ENCODE measurements at places on chromosomes 6 and 20. TPM values are rescaled to one million over a fixed set of nuclear protein-coding genes. Genes with fewer than 3 reads are reported as not detected.

DNA sequence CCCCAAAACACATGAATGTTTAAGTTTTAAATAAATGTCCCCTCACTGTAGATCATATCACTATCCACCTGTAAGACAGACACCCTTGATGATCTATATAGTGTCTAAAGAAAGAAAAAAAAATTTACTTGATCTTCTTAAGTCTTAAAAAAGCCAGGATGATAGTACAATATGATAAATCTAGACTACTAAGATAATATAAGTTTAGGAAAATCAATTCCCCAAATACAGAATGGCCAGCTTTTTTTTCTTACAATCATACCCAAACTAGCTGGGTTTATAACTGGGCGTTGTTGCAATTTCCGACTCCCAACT is 14.4 kb downstream of the ZNF217 start:
- DNase-seq: no peak

DNA sequence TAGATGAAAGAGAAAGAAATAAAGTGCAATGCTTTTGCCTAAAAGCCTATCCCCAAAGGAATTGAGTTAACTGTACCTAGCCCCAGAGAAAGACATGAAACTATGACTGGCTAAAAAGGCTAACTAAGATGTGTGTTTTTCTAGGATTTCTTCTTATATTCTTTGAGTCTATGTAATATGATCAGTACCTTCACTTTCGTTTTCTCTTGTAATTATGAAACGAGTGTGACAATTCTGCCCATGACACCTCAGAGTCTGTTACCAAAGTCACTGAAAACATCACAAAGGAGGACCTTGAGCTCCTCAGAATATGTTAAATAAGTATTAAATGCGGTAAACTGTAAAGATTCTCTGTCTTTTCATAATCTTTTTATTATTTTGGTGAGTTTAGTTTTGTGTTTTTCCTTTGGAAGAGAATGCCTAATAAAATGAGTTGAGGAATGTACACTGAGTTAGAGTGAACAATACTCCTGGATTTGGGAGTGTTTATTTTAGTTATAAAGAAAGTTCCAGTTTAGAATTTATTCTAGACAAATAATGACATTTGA is 141.3 kb downstream of the FUT9 start:
- DNase-seq: no peak

DNA sequence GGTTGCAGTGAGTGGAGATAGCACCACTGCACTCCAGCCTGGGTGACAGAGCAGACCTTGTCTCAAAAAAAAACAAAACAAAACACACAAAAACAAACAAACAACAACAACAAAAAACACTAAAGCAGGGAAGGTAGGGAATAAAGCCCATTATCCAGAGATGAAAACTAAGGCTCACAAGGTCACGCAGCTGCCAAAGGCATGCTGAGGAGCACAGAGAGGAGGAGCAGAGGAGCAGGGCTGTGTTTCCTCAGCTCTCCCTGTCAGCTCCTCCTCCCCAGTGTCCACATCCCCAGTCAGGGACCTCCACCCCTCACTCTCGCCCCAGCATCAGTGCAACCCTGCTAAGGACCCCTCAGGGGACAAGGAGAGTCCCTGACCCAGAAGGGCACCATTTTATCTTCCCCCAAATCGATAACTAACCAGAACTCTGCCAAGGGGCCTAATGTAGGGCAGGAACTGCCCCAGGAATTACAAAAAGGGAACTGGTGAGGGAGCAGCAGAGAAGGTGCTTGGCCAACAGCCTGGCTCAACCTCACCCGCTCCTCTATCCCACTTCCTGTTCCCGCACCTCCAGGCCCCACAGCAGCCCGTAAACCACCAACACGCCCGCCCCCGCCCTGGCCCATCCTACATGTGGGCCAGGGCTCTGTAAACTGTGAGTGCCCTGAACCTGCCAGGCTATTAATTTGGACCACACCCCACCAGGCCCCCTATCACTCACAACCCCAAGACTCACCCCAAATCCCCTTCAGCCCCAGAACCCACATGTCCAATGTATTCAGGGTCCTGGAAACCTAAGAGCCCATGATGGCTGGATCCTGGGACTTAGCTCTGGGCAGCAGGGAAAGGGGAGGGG is 9.0 kb downstream of the TEAD3 start:
- no peak for DNase-seq

DNA sequence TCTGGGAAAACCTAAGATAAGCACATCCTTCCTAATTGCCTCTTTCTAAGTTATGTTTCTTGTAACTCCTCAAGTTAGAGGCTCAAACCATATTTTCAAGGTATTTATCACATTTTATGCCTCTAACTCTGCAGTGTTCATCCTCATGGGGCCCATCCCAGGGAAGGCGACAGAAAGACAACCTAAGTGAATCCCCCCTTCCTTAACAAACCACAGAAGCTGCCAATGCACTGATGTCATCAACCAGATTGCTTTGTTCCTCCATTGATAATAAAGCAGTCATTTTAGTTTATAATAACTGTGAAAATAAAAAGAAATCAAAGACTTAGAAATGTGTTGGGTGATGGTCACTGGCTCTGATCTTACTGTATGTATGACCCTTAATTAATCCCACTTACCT is 119.5 kb upstream of the TCF21 start:
- DNase-seq: no peak

- DNase-seq: no peak
Observed at GRCh38 chr20:10550204-10551118, 115.4 kb downstream of the SLX4IP start.

GRCh38 chr6:161498359-161498758 is 224.5 kb upstream of the AGPAT4 start:
- DNase-seq: no peak

DNA sequence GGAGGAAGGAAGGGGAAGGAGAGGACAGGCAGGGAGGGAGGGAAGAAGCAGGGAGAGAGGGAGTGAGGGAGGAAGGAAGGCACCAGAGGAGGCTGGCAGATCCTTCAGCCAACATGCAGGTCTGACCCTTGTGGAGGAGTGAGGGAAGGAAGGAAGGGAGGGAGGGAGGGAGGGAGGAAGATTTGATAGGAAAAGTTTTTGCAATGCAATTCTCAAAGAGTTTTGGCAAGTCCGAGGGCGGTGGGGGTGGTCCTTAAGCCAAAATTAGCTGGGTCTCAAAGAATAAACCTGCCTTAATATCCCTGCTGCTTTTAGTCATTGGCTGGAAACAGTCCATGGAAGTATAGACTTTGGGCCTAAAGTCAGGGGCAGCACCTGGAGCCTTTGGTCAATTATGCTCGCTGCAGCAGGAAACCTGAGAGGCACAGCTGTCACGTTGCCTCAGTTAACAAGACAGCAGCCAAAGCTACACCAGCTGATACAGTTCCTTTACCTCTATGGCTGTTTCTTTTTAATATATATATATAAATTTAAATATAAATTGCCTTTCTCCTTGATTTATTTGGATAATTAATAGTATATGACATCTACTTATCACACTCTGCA is 115.7 kb upstream of the RALGAPA2 start:
- no peak for DNase-seq

GRCh38 chr20:5557123-5557522 is 193.1 kb upstream of the SHLD1 start:
- DNase-seq: no peak

- DNase-seq: no peak
Observed at GRCh38 chr6:63940056-63940455, 304.5 kb downstream of the PHF3 start.

DNA sequence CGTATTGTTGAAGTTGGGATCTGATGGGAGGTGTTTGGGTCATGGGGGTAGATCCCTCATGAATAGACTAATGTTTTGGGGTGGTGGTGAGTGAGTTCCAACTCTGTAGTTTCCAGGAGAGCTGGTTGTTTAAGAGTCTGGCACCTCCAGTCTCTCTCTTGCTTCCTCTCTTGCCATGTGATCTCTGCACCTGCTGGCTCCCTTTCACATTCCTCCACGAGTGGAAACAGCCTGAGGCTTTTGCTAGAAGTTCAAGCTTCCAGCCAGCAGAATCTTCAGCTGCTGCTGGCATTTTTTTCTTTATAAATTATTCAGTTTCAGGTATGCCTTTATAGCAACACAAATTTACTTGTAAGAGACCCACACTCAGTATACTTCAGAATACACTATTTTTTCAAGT is 1021.6 kb downstream of the EYS start:
- DNase-seq: no peak

DNA sequence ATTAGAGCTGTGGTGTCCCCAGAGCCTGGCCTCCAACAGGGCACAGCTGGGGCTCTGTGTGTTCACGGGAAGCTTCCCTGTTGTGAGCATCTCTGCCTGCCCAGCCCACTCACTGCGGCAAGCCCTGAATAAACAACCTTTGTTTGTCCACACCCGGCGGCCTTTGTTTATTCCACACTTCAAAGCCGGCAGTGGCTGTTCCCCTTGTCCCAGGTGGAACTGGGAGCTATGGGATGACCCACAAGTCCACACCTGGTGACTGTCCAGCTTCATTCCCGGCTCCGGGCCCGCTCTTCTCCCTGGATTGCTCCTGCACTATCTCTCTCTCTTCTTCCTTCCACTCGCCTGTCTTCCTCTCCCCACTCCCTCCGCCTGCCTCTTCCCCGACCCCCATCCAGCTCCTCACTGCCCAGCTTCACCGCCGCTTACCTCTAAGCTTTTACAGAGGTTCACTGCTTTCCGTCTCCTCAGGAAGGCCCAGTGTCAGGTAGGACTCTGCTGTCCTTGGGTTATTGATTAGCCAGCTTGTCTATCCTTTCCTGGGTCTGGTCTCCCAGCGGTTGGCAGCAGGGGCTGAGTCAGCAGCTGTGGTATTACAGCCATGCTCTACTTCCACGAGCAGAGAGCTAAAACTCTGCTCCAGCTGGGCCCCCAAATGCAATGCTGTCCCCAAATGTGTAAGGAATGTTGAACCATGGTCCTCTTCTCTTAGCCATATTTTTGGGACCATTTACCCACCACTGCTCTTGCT is 17.8 kb downstream of the DACT2 start:
- peak; percentile 49 for DNase-seq

ATF6B gene
- total RNA-seq: 123 TPM

SNAI1 gene
- total RNA-seq: 64.4 TPM

IRF4 gene
- total RNA-seq: 1.3 TPM

AVP gene
- total RNA-seq: not detected

KIF25 gene
- not detected for total RNA-seq

TMEM170B gene
- total RNA-seq: 0.53 TPM

WFDC5 gene
- not detected for total RNA-seq

AGER gene
- 6.1 TPM for total RNA-seq

SLC12A5 gene
- not detected for total RNA-seq

GSTA3 gene
- total RNA-seq: not detected

All from ascending aorta (tissue), 2 donors.